ENCODE measurements at places on chromosomes 7 and 10.

- DNase-seq = no peak
Measured at GRCh38 chr7:46534664-46535588, 613.9 kb upstream of the IGFBP3 start.

- DNase-seq = no peak
Measured at GRCh38 chr7:50863053-50863452, 80.4 kb upstream of the GRB10 start.

DNA sequence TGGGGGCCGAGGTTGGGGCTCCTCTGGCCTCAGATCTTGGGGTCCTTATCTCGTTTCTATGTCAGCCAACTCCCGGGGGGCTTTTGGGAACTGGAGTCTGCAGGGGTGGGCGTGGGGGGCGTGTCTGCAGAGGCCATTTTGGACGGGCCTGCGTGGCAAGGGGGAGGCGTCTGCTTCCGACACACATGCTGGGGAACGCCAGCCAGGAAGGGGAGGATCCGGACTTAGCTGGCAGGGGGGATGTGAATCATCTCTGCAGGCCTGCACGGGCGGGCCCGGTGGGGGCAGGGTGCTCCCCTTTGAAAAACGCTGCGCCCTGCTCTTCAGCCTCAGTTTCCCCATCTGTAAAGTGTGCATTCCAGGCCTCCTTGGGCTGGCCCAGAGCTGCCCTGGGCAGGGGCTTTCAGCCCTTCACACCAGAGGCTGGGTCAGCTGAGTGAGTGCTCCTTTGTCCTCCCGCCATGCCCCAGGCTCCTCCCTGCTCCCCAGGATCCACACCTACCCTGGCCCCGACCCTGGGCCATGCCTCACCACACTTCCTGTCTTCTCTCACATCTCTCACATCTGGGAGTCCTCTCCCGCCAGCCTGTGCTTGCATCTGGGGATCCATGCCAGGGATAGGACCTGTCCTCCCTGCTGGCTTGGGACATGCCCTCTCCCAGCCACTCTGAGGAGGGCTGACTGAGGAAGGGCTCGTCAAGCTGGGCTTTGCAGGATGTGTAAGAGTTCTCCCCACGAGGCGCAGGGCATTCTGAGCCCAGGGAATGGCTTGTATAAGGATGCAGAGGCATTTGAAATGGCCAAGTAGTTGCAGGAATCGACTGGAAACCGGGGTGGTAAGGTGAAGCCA lies 172.6 kb upstream of the TNRC18 start:
- peak; percentile 85 for DNase-seq

DNA sequence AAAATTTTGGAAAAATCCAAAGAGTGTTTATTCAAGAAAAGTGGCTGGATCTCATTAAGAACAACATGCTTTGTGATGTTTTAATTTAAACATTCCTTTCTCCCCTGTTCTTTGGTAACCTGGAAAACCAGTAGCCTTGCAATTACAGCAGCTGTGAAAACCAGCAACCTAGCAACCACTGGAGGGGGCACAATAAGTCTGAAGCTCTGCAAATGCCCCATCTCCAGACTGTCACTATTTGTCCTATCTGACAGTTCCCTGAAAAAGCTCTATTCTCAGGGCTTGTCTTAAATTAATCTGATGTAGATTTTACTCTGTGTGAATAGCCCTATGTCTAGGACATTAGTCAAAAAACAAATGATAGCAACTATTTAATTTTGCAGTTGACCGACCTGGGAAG lies 137.6 kb upstream of the THSD7A start:
- no peak for DNase-seq

- DNase-seq = no peak
Measured at GRCh38 chr10:50658165-50658564, 34.4 kb upstream of the SGMS1 start.

DNA sequence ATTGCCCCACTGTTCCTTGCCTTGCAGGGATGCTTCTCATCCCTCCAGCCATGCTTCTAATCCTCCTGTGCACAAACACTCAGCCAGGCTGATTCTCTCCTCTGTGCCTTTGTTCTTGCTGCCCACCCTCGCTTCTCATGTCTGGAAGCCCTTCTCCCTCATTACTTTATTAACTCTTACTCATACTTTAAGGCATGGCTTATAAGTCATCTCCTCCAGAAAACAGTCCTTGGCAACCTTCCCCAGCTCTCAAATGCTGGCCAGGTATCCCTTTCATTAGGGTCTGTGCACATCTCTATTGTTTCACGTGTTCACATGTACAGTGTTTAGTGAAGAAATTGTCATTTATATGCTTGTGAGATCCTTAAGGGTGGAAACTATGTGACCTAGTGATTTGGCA lies 62.9 kb downstream of the ITGB8 start:
- DNase-seq = no peak

- DNase-seq = no peak
Measured at GRCh38 chr7:26699766-26700165, 164.6 kb downstream of the SKAP2 start.

- no peak for DNase-seq
Measured at GRCh38 chr7:106840342-106840741, 24.7 kb upstream of the PIK3CG start.

DNA sequence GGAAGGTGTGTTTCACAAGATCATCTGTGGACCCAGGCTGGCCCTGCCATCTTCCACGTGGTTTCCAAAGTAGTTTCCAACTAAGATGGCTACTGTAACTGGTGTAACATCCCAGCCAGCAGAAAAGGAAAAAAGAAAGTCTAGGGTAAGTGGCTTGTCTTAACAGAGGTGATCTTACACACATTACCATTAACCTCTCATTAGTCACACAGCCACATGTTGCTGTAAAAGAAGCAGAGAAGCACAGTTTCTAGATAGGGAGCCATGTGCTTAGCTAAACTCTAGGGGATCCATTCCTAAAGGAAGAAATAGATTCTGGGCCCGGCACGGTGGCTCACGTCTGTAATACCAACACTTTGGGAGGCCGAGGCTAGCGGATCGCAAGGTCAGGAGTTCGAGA lies 54.3 kb downstream of the ZNF438 start:
- DNase-seq = no peak

DNA sequence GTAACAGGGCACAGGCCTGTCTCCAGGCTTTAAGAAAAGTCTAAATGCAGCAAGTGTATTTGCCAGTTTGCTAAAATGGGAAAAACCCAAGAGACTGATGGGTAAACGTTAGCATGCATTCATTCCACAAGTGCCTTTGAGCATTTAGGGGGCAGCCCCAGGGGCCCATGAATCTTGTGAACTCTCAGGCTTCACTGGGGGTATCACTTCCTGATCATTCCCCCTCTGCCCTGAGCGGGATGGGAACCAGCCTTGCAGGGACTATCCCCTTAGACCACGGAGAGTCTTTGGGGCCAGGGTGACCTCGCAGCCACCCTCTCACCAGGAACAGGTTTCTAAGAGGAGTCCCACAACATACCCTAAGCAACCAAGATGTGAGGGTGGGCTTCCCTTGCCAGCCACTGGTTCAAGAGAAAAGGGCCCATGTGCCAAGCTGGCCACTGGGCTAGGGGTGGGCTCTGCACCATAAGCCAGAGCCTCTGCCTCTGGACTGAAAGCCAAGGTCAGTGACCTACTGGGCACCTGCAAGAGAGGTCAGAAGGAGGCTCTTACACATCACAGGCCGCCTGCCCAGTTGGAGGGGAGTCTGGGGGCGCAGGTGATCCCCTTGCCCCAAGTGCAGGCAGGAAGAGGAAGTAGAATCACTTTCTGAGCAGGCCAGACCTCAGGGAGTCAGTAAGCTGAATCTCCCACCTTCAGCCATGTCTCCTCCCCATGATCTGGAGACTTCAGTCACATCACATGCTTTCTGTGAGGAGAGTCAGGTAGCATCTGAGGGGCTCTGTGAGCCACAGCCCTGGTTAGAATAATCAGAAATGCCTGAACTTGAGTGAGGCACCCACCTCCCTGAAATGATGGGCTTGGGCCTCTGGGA lies 75.0 kb downstream of the C10orf105 start:
- DNase-seq = no peak

DNA sequence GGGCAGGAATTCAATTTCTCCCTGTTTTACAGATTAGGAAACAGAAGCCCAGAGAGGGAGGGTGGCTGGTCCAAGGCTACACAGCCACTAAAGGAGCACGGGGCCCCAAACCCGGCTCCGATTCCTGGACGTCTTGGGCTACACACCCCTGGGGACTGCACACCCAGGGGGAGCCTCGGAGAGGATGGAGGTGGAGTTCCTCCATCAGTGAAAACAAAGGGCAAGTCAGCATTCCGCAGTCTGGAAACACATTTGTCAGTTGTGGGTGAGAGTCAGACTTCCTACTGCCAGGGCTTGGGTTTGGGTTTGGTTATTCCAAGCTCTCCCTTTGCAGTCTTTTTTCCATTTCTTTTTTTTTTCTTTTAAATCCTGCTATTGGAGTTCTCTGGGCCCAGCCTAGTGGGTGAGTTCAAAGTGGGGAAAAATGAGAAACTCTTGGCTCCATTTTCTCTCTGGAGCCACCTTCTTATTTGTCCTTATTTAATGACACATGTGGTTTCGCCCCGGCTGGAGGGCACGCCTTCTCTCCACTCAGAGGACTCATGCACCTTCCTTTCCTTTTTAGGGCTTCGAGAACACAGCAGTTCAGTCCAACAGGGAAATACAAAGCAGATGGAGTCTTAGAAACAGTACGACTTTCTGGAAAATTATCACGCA lies 59.9 kb upstream of the AQP1 start:
- no peak for DNase-seq

DNA sequence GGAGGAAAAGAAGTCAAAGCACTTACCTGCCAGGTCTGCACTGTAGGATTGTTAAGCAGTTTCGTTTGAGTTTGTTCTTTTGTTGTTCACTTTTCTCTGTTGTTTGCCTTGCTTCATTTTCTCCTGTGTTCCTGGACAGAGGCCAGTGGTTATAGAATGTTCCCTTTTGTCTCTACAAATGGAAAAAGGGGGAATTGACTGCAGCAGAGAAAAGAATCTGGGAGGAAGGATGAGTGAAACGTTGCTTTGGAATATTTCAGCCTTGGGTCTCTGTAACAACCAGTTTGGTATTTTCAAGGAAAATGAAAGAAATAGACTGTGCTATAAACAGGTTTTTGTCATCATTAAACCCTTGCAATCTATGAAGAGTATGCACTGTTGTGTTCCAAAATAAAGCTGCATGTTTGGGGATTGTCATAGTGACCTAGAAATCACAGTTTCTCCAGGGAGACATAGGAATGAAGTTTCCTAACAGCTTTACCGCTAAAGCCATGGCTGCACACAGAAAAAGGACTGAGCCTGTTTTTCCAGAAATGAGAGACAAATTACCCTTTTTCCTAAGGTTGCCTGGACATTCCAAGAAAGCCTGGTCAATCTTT lies 60.8 kb upstream of the HABP2 start:
- DNase-seq = no peak

GRCh38 chr10:76136961-76137360 lies 705.5 kb downstream of the LRMDA start:
- DNase-seq = no peak

DNA sequence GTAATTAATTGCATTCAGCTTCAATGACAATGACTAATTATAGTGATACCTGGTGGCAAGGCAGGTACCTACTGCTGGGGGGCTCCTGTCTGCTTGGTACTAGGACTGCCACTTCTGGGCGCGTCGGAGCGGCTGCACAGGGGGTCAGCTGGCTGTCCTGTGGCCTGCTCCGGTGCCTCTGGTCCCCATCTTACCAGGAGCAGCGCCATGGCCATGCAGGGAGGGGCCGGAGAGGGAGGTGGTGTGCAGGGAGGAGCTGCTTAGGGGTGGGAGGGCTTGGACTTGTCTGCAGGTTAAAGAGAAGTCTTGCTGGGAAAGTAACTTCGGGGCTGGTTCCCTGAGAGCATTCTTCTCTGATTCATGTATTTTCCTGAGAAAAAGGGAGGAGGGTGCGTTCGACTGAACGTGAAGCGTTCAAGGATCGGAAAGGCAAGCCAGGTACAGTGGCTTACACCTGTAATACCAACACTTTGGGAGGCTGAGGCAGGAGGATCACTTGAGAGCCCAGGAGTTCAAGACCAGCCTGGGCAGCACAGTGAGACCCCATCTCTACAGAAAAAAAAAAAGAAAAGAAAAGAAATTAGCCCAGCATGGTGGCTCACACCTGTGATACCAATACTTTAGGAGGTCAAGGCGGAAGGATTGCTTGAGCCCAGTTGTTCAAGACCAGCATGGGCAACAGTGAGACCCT lies 15.4 kb downstream of the CUX1 start:
- DNase-seq = no peak

DNA sequence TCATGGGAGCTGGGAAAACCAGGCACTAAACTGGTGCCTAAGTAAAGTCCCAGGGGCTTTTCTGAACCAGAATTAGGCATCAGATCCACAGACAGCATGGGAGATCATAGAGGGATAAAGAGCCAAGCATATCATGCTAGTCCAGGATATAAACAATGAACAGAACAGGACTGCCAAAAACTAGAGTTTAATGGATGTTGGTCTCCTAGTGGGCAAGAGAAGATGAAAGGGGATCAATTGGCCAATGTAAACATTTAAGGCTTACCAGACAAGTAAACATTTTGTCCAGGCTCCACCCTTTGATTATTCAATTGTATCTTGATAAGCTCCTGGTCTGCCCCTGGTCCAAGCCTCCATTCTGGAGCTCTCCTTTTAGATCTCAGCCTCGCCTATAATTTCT lies 18.9 kb downstream of the MACC1 start:
- DNase-seq = no peak

- DNase-seq = no peak
Measured at GRCh38 chr10:62057359-62057758, 155.9 kb downstream of the ARID5B start.

GRCh38 chr10:45373576-45374349 lies at the start of gene ALOX5:
TSS of gene ALOX5 (plus strand) at chr10:45374216. CDS start at chr10:45374280, 64 bp downstream.
- DNase-seq = no peak

GRCh38 chr7:43135129-43135528 lies 22.7 kb downstream of the HECW1 start:
- no peak for DNase-seq

DNA sequence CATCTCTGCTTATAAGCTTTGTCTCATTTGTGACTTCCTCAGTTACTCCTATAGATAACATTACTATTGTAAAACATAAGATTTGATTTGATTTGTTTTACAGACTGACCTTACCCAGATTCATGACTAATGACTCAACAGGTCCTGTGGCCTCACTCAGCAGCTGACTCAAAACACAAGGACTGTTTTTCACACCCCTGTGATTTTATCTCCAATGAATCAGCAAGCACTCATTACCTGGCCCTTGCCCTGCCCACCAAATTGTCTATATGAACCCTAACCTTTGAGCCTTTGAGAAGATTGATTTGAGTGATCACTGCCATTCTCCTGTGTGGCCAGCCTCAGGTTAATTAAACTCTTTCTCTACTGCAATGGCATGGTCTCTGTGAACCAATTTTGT lies 1064.6 kb upstream of the LRRTM3 start:
- peak; percentile 22 for DNase-seq

GRCh38 chr7:78020136-78020873 lies 221.7 kb downstream of the PHTF2 start:
- DNase-seq = peak; percentile 55

GRCh38 chr10:71974489-71975021 lies 10.4 kb downstream of the CHST3 start:
- DNase-seq = peak; percentile 42

DNA sequence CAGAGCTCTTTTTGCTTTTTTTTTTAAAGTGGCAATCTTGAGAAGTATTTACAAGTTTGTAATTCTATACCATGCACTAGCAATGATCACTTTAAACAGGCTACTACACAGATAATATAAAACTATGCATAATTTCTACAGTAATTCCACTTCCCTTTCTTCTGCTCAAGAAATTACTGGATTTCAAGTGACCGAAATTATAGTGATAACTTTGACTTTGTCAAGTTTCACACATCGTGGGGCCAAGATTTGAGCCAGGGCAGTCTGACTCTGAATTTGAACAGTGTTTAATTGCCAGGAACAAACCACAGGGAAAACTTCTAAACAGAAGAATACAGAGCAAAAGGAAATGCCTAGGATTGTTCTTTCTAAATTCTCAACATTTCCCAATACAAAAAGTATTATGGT lies 288.3 kb upstream of the MKLN1 start:
- no peak for DNase-seq

- DNase-seq = no peak
Measured at GRCh38 chr10:62960416-62960815, 144.2 kb upstream of the EGR2 start.

Measured in activated CD4-positive, alpha-beta T cell treated with anti-CD3 and anti-CD28 coated beads, Interleukin-2, Interleukin-4, amounts not matched to agents 100 ng/mL and 50 ng/mL, durations not matched to agents 16 hours and 8 hours (primary cell).